ENCODE measurements at places on chromosomes 2 and 18. TPM values are rescaled to one million over a fixed set of nuclear protein-coding genes. Genes with fewer than 3 reads are reported as not detected.

GRCh38 chr2:47509250-47509649, 106.3 kb downstream of the MSH2 start:
- DNase-seq, result no peak

- DNase-seq, result no peak
Measured at GRCh38 chr2:88230911-88231310, 60.8 kb downstream of the THNSL2 start.

DNA sequence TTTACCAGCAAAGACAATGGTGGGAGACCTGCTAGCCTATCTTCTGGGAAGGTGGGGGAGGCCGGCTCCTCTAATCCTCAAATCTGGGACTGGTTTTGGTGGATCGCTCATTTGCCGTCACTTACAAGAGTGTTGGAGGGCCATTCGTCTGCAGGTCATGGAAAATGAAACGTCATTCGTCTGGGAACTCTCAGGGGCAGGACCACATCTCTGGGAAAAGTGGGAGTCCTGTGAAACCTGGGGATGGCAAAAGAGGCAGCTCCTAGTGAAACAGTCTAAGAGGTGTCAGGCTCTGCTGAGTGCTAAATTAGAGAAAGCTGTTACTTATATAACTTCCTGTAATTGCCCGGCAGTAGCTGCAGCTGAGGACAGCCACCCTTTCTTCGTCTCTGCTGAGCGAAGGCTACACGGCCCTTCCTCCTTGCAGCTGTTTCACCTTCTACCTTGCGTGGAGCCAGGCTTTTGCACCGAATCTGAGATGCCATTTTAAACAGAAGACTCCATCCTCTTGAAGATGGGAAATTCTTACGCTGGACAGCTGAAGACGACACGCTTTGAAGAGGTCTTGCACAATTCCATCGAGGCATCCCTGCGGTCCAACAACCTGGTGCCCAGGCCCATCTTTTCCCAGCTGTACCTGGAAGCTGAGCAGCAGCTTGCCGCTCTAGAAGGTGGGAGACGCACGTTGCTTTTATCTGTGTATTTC, 22.4 kb downstream of the GREB1 start:
- DNase-seq, result no peak

- no peak for DNase-seq
Measured at GRCh38 chr2:119240311-119241204, 16.9 kb downstream of the STEAP3 start.

- no peak for DNase-seq
Measured at GRCh38 chr2:120470041-120470965, 124.4 kb downstream of the INHBB start.

- no peak for DNase-seq
Measured at GRCh38 chr2:84424152-84424551, 34.9 kb downstream of the SUCLG1 start.

GRCh38 chr2:166375736-166376487, at the start of gene SCN9A:
Gene SCN9A (minus strand): TSS chr2:166375944. CDS start chr2:166311756, 64,188 bp downstream.
- no peak for DNase-seq

AGXT gene
- total RNA-seq, result not detected

GRCh38 chr2:234156326-234156725, 105.8 kb downstream of the SPP2 start:
- no peak for DNase-seq

DNA sequence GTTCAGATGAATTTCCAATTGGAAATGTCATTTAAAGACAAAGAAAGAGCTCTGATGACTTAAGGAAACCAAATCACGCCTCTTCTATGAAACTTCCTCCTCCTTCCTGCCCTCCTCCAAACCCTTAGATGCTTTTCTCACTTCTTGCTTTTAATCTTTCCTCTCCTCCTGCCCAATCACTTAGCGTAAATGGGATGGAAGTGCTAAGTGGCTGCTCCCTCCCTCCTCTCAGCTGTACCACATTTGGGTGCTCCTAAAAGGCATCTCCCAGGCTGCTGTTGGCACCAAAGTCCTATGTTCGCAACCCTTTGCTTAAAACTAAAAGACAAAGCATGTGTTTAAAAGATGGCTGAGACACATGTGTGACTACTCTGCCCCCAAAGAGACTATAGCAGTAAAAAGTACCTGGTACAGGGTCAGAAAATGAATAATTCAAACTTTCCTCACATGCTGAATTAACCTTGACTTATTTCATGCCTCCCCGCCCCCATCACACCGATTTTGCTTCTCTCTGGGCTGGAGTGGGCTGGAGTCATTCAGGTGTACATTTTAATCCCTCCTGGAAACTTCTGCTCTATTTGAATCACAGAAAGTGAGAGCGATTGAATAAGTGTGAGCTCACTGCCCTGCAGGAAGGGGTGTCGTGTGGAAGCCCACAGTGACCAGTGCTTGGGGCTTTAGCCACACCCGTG, 59.2 kb upstream of the KLF7 start:
- no peak for DNase-seq

GRCh38 chr18:70195014-70195614, 10.4 kb downstream of the RTTN start:
- no peak for DNase-seq

DNA sequence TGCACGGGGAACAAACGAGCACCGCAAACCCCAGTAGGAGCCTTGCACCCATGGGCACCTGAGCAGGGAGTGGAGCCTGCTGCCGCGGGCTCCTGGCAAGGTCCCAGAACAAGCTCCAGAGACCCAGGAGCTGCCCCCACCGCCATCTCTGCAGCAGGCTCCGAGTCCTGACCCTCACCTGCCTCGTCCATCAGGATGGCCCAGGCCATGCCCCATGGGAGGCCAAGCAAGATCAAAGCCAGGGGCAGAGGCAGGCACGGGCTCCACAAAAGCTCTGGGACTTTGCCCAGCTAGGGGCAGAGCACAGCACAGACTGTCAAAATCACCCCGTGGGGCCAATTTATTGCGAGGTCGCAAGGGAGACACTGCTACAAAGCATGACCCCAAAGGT, 43.6 kb downstream of the GPC1 start:
- DNase-seq, result no peak

- no peak for DNase-seq
Measured at GRCh38 chr2:212842544-212843185, 304.1 kb upstream of the ERBB4 start.

DSC2 gene
- 0.05 TPM for total RNA-seq

GRCh38 chr2:176566961-176567360, 297.7 kb downstream of the MTX2 start:
- no peak for DNase-seq

DNA sequence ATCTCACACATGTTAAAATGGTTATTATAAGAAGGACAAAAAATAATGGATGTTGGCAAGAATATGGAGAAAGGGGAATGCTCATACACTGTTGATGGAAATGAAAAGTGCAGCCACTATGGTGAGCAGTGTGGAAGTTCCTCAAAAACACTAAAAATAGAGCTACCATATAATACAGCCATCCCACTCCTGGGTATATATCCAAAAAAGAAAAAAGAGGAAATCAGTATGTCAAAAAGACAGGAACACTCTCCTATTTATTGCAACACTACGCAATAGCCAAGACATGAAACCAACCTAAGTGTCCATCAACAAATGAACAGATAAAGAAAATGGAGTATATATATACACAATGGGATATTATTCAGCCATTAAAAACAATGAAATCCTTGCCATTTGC, 642.6 kb downstream of the RNF144A start:
- DNase-seq, result no peak

GRCh38 chr2:38262069-38262871, 114.8 kb downstream of the ATL2 start:
- DNase-seq, result no peak

DNA sequence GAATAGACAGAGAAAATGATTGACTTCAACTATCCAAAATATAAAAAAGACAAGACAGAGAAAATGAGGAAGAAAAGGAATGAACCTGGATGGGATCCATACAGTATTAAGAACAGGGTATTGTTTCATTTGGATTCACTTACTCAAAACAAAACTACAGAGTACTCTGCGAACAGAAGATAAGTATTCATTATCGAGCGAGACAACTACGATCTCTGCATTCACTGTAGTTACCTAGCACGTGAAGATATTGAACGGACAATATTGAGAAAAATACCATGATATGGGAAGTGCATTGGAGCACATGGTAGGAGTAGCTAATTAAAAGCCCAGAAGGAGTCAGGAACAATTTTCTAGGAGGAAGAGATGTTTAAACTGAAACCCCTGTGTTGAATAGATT, 1.0 kb upstream of the ORC2 start:
- DNase-seq, result no peak

CD28 gene
- 177 TPM for total RNA-seq

GRCh38 chr2:129201696-129202095, 777.8 kb upstream of the RAB6C start:
- no peak for DNase-seq

DNA sequence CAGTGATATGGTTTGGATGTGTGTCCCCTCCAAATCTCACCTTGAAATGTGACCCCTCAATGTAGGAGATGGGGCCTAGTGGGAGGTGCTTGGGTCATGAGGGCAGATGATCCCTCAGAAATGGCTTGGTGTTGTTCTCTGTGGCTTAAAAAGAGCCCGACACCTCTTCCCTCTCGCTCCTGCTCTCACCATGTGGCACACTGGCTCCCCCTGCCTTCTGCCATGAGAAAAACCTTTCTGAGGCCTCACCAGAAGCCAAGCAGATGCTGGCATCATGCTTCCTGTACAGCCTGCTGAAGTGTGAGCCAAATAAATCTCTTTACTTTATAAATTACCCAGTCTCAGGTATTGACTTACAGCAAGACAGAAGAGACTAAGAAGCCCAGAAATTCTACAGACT, 357.1 kb downstream of the NRXN1 start:
- no peak for DNase-seq

DNA sequence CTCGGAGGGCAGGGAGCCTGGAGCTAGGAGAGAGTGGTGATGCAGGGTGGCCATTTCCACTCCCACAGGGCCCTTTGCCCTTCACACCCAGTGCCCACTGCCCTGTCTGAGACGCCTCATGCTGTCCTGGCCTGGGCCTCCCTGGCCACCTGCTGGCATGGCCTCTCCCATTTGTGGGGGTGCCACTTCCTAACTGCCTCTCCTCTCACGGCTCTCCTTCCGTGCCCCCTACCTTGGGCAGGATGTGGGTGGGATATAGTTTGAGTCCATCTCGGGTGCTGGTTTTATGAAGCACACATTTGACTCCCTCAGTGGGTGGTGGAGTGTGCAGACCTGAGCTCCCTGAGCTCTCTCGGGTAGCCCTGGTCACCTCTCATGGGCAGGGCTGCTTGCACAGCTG, 46.0 kb downstream of the DGKD start:
- no peak for DNase-seq

DNA sequence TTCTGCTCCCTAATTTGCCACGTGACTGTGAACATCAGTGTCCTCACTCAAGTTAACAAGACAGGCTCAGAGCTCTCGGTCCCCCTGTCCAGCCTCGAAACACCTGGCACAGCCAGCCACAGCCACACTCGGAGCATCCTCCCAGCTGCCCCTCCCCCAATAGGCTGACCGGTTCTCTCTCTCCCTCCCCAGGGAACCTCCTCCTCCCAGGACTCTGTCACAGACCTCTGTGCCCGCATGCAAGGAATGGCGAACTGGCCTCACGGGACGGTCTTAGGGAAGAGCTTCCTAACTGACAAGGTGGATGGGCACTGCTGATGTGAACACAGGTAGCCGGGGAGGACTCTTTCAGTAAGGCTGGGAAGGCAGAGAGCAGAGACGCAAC, 18.8 kb downstream of the CYP26B1 start:
- DNase-seq, result no peak

MAP3K20 gene
- 1.7 TPM for total RNA-seq

CLEC4F gene
- total RNA-seq, result 0.15 TPM

HRH4 gene
- 8.5 TPM for total RNA-seq

DNA sequence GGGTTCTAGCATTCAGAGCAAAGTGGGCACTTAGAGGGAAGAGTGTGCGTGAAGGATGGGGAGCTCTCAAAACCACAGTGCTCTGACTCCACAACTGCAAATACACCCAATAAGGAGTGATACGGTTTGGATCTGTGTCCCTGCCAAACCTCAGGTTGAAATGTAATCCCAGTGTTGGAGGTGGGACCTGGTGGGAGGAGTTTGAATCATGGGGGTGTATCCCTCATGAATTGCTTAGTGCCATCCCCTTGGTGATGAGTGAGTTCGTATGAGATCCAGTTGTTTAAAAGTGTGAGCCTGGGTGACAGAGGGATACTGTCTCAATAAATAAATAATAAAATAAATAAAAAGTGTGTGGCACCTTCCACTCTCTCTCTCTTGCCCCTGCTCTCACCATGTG, 50.3 kb upstream of the CCDC85A start:
- no peak for DNase-seq

- no peak for DNase-seq
Measured at GRCh38 chr2:100422320-100423055, 5.0 kb upstream of the CHST10 start.

PLA2R1 gene
- total RNA-seq, result not detected

DNA sequence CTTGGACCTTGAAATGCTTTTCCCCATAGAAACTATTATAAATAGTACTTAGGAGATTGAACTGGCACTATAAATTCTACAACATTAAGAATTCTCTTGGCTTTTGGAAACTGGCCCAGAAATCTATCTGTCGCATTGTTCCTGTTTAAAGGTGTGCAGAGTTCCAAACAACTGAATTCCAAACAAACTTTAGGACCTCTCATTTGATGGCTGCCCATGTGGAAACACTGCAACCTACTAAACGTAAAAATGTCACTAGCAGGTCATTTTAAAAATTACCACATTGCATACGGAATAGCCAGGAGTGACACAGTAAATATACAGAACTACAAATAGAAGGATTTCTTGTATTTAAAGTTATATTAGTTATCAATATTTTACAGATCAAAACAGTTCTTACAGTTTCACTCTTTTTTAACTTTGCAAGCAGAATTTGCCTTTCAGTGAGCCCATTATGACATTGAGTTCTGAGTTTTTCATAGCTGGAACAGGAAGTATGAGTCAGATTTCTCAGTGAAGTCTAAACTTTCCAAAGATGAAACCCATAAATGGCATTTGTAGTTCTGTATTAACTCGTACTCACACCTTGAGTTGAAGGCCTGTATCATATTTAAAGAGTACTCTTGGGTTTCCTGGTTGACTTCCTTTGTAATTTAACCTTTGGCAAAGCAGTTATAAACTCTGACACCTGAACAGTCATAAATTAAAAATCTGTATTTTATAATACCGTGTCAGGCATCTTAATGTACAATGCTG, 142.3 kb upstream of the BOD1L2 start:
- no peak for DNase-seq

DNA sequence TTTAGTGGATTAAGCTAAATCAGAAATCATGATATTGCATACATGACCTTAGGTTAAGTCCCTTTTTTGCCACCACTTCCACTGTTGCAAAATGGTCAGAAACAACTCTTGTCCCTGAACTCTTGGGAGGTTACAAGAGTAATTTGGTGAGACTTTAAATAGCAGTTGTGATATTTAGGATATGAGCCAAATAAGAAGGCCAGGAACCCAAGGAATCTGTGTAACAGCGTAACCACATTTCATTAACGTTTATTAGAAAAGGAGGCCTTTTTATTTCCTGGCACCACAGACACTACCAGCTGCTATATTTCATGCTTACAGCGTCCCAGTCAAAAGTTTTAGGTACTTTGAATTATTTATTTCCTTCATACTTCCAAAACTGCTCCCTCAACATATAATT, 268.0 kb downstream of the GPD2 start:
- DNase-seq, result no peak

HS1BP3 gene
- 13.7 TPM for total RNA-seq

UNC50 gene
- total RNA-seq, result 12.0 TPM
